ENCODE measurements at places on chromosomes 3 and 15.

DNA sequence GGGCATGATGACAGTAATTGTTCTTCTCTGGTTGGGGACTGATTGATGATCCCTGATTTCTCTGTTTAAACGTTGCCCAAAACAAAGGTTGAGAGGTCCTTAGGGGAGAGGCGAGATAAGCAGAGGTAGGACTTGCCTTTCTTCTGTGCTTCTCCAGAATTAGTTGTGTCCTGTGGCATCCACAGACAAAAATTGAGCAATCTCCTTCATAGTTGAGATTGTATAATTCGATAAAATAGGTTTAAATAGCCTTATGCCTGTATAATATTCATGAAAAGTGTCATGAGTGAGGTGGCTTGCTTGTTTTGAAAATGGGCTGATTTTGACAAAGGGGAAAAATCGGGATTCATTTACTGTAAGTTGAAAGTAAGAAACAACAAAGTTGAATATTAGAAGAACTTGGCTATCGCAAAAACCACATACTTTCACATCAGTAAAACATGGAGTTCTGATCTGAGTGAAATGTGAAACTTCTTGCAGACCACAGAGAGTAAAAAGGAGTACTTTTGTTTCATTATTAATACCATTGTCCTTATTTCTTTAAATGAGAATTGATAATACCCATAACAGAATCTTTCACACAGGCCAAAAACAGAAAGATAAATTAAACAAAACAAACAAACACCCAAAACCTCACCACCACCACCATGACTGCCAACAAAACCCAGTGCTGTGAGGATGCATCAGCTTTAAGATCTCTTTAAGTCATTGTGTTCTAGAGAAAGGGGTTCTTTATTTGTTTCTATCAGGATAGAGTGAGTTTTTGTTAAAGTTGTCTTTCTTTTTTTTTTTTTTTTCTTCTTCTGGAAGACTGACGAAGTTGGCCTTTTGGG is 155.7 kb downstream of the LPP start:
- no peak for DNase-seq

DNA sequence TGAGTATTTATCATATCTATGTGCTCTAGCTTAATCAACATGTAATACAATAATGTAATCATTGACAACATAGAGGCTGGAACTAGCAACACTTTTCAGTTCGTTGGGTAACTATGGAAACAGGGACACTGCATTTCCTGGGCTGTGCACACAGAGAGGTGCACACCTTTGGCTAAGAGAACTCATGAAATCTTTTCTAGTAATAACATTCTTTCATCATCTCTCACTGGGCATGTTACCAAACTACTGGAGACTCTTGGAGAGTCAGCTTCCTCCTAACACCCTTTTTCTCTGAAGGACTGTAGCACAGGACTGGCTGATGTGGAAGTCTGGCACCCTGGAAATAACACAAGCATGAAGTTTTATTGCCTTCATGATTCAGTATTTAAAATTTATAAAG is 135.6 kb downstream of the KCNMB2 start:
- DNase-seq, result no peak

- DNase-seq, result no peak
These were observed 374.3 kb downstream of the CTNNB1 start for GRCh38 chr3:41573591-41573990.

DNA sequence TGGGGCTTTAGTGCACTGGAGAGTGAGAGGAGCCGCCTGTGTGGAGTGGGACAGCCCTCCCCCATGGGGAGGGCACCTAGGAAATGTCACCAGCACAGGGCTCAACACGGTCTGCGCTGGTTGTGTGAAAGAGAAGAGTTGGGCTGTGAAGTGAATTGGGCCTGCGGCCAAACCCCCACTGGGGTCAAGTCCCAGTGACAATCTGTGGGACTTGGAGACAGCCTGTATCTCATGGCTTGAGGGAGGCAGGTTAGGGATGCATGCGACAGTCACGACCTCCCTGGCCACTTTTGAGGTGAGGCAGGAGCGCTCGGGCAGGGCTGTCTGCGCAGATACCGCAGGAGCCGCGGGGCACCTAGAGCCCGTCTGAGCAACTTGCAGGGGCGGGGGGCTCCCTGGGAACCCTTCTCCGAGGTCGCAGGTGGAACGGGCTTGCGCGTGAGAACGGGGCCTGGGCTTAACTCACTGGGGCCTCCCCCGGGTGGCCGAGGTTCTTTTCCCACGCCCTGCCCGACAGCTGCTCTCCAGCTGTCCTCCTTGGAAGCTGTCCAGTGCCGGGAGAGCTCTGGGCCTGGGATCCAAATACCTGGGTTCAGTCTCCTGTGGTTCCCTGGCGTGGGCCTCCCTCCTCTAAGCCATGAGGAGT is 77.4 kb downstream of the SNRK start:
- no peak for DNase-seq

DNA sequence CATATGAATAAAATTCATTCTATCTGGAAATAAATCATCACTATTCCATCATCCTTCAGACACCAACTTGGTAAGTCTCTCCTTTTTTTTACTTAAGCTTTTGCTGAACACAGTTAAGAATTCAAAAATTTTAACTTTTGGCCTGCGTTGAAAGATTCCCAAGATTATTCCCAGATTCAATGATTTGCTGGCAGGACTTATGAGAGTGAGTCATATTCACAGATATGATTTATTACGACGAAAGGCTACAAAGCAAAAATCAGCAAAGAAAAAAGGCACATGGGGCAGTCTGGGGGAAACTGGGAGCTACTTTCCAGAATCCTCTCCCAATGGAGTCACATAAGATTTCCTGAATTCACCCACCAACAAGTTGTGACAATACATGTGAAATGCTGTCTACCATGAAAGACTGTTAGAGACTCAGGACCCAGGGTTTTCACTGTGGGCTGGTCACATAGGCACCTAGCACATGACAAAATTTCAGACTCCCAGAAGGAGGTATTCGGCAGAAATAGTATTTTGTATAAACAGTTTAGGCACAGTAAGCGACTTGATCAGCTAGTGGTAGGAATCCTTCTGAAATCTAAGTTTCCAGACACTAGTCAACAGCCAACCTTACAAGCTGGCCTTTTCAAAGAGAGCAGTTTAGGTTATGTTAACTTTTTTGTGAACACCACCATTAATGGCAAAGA is 82.1 kb downstream of the DLG1 start:
- DNase-seq, result no peak

DNA sequence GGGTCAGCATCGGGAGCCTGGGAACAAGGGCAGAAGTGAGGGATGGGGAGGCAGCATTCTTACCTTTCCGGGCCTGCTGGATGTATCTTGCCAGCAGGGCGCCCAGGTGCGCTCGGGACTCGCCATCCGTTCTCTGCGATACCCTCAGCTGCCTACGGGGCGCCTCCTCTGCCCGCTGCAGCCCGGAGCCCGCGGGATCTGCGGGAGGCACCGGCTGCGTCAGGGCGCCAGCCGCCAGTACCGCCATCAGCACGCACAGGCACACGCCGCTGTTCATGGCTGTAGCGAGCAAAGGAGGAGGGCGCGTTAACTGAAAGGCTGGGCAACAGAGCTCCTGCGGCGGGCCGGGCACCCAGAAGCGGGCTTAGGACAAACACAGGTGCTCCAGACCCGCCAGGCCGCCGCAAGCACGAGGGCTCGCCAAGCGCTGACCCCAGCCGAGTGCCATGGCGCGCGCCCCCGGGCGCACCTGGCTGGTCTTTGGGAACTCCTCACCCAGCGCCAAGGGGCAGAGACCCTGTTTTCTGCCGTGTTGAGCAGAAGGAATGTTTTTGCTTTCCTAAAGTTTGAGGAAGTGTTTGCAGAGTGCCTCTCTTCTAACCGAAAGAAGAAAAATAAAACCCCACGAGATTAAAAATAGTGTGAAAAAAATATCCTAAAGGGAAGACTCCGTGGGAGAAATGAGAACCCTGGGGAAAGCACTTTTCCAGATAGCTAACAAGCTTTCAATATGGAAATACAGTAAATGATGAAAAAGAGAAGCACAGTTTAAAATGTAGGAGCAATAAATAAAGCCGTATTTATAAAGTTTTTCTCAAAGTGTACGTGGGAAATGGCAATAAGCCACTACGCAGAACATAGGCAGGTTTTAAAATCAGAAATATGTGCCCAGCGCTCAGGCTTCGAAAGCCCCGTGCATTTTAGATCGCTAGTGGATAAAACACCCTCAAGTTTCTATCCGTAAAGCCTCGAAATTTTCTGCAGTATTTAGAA is 2.3 kb downstream of the CCK start:
- DNase-seq, result no peak

GRCh38 chr3:32026593-32026992 is 45.0 kb downstream of the ZNF860 start:
- DNase-seq, result no peak

- DNase-seq, result no peak
These were observed 171.7 kb upstream of the ATP11B start for GRCh38 chr3:182621435-182622240.

- no peak for DNase-seq
These were observed 3.4 kb downstream of the FSD2 start for GRCh38 chr15:82802497-82802896.

DNA sequence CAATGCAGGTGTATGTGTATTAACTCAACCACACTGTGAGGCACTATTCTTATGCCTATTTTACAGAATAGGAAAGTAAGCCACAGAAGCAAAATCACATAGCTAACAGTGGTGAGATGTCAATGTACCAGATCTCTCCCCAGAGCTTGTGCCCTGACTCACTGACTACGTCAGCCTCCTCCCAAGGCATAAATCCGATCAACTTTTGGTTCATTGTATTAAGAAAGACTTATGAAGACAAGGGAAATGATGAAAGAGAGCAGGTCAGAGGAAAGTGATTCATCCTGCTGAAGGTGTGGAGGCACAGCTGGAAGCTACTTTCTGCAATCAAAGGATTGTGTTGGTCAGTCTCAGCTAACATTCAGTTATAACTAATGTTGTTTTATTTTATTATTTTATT is 33.0 kb upstream of the SV2B start:
- no peak for DNase-seq

DNA sequence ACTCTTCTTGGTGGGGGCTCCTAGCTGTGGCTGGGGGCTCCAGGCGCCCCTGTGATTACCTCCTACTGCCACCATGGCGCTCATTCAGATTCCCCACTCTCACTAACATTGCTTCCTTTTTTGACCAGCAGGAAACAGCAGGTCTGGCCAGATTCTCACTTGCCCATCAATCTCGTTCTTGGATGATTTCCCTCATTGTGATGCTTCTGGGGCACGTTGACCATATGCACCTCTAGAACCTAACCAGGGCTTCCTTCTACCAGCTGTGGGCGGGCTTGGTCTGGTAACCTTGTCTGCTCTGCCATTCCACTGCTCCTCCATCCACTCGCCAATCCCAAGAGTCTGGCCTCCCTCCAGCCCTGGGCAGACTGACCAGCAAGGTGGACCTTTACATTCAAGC is 35.9 kb upstream of the PTPN23 start:
- DNase-seq, result no peak

DNA sequence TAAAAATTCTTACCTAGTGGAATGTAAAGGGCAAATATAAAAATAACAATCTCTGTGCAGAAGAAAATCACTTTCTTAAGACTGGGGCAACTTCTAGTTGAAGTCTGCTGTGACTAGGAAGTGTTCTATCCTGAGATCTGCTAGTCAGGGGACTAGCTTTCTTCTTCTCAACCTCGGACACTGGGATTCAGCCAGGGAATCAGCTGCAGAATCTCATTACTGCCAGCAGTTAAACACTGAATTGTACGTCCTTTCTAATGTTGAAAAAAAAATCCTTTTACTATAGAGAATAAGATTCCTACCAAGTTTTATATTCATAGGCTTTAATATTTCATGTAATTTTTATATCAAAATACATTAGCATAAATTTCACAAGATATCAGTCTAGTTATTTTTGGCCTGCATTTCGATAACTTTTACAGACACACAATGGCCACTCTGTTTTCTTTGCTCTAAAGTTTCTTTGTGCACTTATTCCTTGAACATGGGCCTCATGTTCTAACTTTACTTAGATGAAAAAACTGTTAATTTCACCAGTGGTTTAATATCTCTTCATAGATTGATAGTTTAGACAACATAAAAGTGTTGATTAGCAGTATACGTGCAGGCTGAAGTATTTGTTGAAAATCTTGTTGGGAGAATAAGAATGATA is 2.6 kb upstream of the NEO1 start:
- DNase-seq, result no peak

DNA sequence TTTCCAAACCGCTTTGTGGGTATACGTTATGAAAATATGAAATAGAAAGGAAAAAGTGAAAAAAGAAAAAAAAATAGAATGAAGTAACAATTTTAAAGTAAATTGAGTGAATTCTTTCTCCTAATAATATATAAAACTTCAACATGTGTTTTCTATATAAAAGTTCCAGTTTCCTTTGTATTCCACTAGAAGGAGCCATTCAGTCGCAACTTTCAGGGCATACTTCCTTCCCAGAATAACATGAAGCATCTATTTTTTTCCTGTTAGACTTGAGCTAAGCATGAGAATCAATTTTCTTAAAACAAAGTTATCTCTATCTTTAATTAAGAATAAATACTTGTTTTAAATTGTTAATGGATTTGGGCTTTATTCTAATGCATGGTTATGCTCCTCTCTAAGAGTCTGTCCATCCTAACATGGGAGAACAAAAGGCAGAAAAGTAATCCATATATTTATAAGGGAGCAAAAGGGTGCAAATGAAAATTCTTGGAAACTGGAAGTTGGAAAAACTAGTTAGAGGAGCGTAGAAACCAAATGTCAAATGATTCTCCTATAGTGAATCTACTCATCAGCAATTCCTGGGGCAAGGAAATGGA is 16.0 kb upstream of the VGLL3 start:
- no peak for DNase-seq

GRCh38 chr15:31497838-31498237 is 171.2 kb downstream of the KLF13 start:
- no peak for DNase-seq

- DNase-seq, result no peak
These were observed 110.7 kb upstream of the CDIN1 start for GRCh38 chr15:36468746-36469145.

- no peak for DNase-seq
These were observed 78.1 kb downstream of the STT3B start for GRCh38 chr3:31610700-31611275.

DNA sequence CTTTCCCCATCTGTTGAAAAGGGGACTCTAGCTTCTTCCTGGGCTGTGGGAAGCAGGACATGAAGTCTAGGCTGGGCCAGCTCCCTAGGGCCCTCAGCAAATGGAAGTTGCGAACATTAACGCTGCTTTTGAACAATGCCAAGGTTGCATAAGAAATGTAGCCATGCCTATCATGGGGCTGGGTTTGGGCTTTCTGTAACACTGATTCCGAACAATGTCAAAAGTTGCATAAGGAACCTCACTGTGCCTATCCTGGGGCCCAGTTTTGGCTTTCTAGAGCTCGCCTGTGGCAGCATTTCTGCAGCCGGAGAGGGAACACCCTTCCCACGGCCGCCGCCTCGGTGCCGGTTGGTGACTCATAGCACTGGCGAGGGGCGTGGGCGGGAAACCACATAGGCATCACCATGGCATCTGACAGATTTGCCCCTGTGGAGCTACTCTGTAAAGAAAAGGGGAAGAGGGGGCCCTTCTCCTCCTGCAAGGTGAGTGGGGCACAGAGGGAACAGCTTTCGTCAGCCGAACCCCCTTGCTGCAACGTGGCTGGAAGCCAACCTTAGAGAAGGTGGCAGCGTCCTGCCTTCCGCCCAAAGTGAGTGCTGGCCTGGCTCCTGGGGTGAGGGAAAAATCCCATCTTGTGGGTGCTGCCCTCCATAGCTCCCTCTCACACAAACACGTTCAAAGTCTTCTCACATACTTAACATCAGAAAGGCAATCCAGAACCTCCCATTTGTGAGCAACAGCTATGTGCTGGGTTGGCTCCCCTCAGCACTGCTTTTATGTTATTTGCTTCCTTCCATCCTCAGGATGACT is 46.6 kb upstream of the ATP2B2 start:
- peak; percentile 44 for DNase-seq

Data from activated CD4-positive, CD25-positive, alpha-beta regulatory T cell (primary cell).